GM12878 (cell line): ENCODE measurements at places on chromosomes 13 and 19. TPM values are rescaled to one million over a fixed set of nuclear protein-coding genes. Genes with fewer than 3 reads are reported as not detected.

- no peaks in the 10 kb centered on the region for H3K36me3 ChIP-seq
- H3K4me3 ChIP-seq: no peak overlapping the region
- H3K4me1 ChIP-seq: no peaks in the 10 kb centered on the region
- no peak overlapping the region for H3K27ac ChIP-seq
- DNase-seq: no peak
Observed at GRCh38 chr13:39768962-39769361, 113.5 kb downstream of the COG6 start.

DNA sequence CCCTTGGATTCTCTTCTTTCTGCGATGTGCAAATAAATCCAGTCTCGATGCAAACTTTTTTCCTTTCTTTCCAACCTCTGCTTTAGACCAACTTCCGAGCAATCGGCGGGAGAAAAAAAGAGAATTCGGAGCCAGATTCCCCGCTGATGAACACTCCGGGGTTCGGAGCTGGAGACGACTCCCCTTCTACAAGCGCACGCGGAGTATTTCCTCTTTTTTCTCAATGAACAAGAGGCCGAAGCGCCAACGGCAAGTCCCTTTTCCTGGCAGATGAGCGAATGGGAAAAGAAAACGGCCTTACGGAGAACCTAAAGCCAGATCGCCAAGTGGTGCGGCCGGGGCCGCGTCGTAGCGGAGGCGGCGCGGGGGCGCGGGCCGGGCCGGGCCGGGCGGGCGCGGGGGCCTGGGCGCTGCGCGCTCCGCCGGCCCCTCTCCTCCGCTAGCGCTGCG lies 250 bp downstream of the SPRY2 start:
- H3K27me3 ChIP-seq: no peaks in the 10 kb centered on the region; the same call in 1 of the 2 replicates
- H3K4me1 ChIP-seq: no peaks in the 10 kb centered on the region
- peak overlapping the region; percentile 69 for H3K4me3 ChIP-seq
- peak overlapping the region; percentile 51; the same call in 1 of the 2 replicates for H3K27ac ChIP-seq

DNA sequence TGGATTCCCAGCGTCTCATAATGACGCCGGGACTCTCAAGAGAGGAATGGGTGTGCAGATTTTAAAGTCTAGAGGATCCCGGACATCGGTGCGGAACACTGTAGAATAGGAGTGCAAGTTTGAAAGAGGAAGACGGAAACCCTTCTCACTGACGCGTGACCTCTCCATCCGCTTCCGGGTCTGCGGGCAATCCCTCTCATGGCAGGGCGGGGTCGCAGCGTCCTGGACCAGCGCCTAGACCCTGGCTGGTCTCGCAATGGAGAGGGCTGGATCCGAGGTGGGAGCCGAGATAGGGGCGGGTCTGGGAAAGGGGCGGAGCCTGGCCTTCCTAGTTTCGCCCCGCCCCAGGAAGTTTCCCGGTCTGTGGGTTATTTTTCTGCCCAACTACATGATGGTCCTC lies 4.6 kb upstream of the ZNF845 start:
- H3K4me3 ChIP-seq: no peak overlapping the region
- no peaks in the 10 kb centered on the region for H3K36me3 ChIP-seq
- no peak for DNase-seq
- no peaks in the 10 kb centered on the region for H3K27me3 ChIP-seq
- H3K4me1 ChIP-seq: no peaks in the 10 kb centered on the region

- H3K36me3 ChIP-seq: no peaks in the 10 kb centered on the region
- no peaks in the 10 kb centered on the region for H3K27me3 ChIP-seq
- no peak overlapping the region for H3K4me3 ChIP-seq
- H3K27ac ChIP-seq: no peak overlapping the region
- no peaks in the 10 kb centered on the region for H3K4me1 ChIP-seq
Observed at GRCh38 chr13:90365130-90365529, 982.4 kb upstream of the MIR17HG start.

GRCh38 chr13:50991579-50992521 lies 82.3 kb downstream of the RNASEH2B start:
- DNase-seq: peak; percentile 23
- no peaks in the 10 kb centered on the region for H3K27me3 ChIP-seq
- H3K4me3 ChIP-seq: no peak overlapping the region
- peaks cover 11% of the 10 kb centered on the region for H3K4me1 ChIP-seq
- H3K36me3 ChIP-seq: no peaks in the 10 kb centered on the region

DNA sequence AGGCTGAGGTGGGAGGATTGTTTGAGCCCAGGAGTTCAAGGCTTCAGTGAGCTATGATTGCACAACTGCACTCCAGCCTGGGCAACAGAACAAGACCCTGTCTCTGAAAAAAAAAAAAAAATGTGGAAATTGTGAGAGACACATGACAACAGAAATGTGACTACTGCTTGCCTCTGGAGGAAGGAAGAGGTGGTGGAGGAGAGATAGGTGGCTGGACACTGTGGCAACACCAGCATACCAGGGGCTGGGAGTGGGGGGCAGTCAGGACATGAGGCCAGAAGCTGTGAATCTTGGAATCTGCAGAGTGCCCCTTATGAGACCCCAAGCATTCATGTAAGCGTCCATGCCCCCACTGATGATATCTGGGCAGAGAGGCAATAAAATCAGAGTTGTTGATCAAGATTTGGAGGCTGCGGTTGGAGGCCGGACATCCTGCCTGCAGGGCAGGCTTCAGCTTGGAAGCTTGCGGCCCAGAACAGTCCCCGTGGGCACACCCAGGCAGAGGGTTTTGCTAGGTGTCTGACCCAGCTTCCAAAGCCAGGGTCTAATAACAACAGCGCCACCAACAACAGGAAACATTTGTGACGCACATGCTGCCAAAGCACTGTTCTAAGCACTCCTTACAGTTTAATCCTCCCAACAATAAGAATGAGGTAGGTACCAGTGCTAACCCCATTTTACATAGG lies 16.9 kb downstream of the FAM187B start:
- H3K4me3 ChIP-seq: no peak overlapping the region
- no peak for DNase-seq

DNA sequence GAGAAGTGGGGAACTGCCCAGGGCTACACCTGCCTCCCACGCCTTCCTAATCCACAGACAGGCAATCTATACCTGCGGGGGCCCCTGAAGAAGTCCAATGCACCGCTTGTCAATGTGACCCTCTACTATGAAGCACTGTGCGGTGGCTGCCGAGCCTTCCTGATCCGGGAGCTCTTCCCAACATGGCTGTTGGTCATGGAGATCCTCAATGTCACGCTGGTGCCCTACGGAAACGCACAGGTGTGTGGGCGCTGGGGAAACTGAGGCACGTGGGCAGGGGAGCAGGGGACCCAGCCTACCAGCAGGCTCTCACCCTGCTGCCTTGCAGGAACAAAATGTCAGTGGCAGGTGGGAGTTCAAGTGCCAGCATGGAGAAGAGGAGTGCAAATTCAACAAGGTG lies 1.4 kb downstream of the IFI30 start:
- peaks cover 19% of the 10 kb centered on the region; the same call in 1 of the 2 replicates for H3K36me3 ChIP-seq
- no peaks in the 10 kb centered on the region for H3K27me3 ChIP-seq
- peak overlapping the region; percentile 94 for H3K4me3 ChIP-seq
- H3K4me1 ChIP-seq: peaks cover 47% of the 10 kb centered on the region
- peak overlapping the region; percentile 79 for H3K27ac ChIP-seq
- no peak for DNase-seq

Gene NDUFA7
- 249 and 264 TPM in 2 replicates for polyA plus RNA-seq

Gene JAK3
- 26.9 and 35.8 TPM in 2 replicates for polyA plus RNA-seq

Gene DZIP1
- 0.23 and 0.48 TPM in 2 replicates for polyA plus RNA-seq

Gene FBL
- polyA plus RNA-seq: 257 and 287 TPM in 2 replicates

Gene KLF12
- 0.94 and 1.0 TPM in 2 replicates for polyA plus RNA-seq

Gene ATP8A2
- polyA plus RNA-seq: not detected in 2 replicates
